ENCODE measurements at places on chromosomes 3 and 15.

DNA sequence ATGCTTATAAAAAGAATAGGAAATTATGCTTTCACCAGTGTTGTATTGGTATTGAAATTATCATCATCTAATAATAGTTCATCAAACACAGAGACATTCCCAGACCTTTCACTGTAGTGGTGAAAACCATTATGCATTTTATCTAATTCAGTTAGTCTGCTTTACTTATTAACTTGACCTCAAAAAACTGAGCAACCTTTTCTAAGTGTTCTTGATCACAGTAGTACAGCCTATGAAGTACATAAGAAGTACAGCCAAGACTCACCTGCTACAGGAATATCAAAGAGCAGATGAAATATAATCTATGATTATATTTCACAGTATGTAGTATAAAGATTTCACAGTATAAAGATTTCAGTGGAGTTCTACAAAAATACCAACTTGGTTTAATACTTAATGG is 75.2 kb downstream of the FILIP1L start:
- no peak for DNase-seq

DNA sequence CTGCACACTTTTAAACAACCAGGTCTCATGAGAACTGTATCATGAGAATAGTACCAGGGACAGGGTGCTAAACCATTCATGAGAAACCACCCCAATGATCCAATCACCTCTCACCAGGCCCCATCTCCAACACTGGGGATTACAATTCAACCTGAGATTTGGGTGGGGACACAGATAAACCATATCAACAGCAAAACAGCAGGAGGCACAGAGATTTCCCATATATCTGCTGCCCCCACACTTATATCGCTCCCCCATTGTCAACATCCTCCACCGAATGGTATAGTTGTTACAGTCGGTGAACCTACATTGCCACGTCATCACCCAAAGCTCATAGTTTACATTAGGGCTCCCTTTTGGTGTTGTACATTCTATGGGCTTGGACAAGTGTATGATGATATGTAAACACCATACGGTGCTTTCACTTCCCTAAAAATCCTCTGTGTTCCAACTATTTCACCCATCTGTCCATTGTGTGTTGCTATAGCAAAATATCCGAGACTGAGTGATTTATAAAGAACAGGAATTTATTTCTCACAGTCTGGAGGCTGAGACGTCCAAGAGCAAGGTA is 224.8 kb downstream of the FAM43A start:
- DNase-seq, result no peak

DNA sequence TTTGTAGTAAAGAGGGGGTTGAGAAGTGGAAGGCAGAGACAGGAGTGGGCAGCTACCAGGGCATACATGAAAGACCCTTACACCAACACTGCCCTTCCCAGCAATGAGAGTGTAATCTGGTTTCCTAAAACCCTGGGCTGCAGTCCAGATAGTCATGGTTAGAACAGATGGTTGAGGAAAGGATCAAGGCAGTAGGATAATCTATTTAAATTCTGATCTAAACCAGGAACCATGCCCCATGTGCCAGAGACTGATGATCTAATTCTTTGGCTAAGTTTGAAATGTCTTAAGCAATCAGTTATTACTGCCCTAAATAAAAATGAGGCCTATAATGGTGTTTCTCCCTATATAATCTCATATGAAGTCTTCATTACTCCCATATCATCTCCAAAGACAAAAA is 59.6 kb downstream of the PRTG start:
- no peak for DNase-seq

- DNase-seq, result no peak
These were observed 125.6 kb upstream of the ROPN1 start for GRCh38 chr3:124117486-124117885.

- no peak for DNase-seq
These were observed 4.4 kb downstream of the MYO5C start for GRCh38 chr15:52291204-52291603.
